K562 (cell line): ENCODE measurements at places on chromosomes 11 and 22.

GRCh38 chr11:31884080-31884479, 73.0 kb upstream of the PAX6 start:
- no peak for DNase-seq
- no peak overlapping the region for H3K4me3 ChIP-seq
- H3K36me3 ChIP-seq, result no peaks in the 10 kb centered on the region
- H3K4me1 ChIP-seq, result no peaks in the 10 kb centered on the region
- no peak overlapping the region for H3K27ac ChIP-seq

DNA sequence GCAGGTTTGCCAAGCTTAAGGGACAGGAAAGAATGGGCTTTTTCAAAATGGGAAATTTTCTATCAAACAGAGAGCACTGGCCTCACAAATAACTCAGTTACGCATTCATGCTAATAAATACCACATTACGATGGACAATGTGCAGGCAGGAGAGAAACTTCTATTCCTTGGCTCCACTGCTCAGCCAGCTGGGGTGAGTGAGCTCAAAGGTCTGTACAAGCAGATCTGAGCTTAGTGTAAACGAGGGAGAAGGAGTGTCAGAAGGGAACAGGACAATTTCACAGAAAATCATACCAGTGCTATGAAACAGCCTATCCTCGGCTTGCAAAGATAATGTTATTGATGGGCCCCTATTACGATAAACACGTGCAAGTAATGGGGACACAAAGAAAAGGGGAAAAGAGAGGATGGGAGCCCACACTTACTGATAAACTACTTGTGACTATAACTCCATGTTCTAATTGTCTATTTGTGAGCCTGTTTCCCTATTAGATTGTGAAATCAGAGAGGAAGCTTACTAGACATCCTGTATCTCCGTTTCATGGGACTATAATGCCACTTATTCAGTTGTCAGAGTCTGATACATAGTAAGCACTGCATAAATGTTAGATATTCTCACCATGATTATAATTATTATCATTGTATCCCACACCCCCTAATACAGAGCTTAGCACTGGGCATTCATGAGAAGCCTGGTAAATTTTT, 46.3 kb downstream of the AMOTL1 start:
- no peak for DNase-seq
- H3K4me1 ChIP-seq, result no peaks in the 10 kb centered on the region
- H3K27ac ChIP-seq, result no peak overlapping the region

GRCh38 chr11:97548280-97548679, 1158.5 kb downstream of the JRKL start:
- no peak overlapping the region for H3K27ac ChIP-seq
- DNase-seq, result no peak
- H3K27me3 ChIP-seq, result no peaks in the 10 kb centered on the region
- H3K36me3 ChIP-seq, result no peaks in the 10 kb centered on the region
- H3K4me3 ChIP-seq, result no peak overlapping the region
- no peaks in the 10 kb centered on the region for H3K4me1 ChIP-seq

- H3K36me3 ChIP-seq, result no peaks in the 10 kb centered on the region
- H3K27ac ChIP-seq, result no peak overlapping the region
- H3K27me3 ChIP-seq, result no peaks in the 10 kb centered on the region
- no peak for DNase-seq
Measured at GRCh38 chr11:111204211-111204610, 41.3 kb upstream of the POU2AF2 start.

GRCh38 chr11:61082062-61082870, 20.0 kb upstream of the CD5 start:
- H3K36me3 ChIP-seq, result no peaks in the 10 kb centered on the region
- no peak overlapping the region for H3K27ac ChIP-seq
- no peak for DNase-seq
- H3K4me3 ChIP-seq, result no peak overlapping the region
